ENCODE measurements at places on chromosomes 2 and 18. TPM values are rescaled to one million over a fixed set of nuclear protein-coding genes. Genes with fewer than 3 reads are reported as not detected.

MRPL53 gene
- 51.9 TPM for total RNA-seq

ADAM23 gene
- 0.11 TPM for total RNA-seq

EVA1A gene
- total RNA-seq = 125 TPM

GRCh38 chr2:144111437-144111836, 408.5 kb downstream of the ZEB2 start:
- H3K27me3 ChIP-seq = no peaks in the 10 kb centered on the region
- H3K4me1 ChIP-seq = no peaks in the 10 kb centered on the region
- H3K27ac ChIP-seq = no peak overlapping the region
- H3K36me3 ChIP-seq = no peaks in the 10 kb centered on the region
- DNase-seq = no peak

GRCh38 chr18:78896111-78896905, 83.3 kb upstream of the SALL3 start:
- no peak overlapping the region for H3K27ac ChIP-seq
- no peaks in the 10 kb centered on the region for H3K36me3 ChIP-seq
- DNase-seq = no peak
- H3K4me3 ChIP-seq = no peak overlapping the region
- no peaks in the 10 kb centered on the region for H3K27me3 ChIP-seq
- H3K4me1 ChIP-seq = no peaks in the 10 kb centered on the region

DCDC2C gene
- total RNA-seq = not detected

GRCh38 chr2:228344531-228344930, 163.0 kb upstream of the SPHKAP start:
- H3K4me1 ChIP-seq = no peaks in the 10 kb centered on the region
- no peaks in the 10 kb centered on the region for H3K36me3 ChIP-seq
- DNase-seq = no peak
- H3K27ac ChIP-seq = no peak overlapping the region
- H3K4me3 ChIP-seq = no peak overlapping the region

SIX2 gene
- not detected for total RNA-seq

DNA sequence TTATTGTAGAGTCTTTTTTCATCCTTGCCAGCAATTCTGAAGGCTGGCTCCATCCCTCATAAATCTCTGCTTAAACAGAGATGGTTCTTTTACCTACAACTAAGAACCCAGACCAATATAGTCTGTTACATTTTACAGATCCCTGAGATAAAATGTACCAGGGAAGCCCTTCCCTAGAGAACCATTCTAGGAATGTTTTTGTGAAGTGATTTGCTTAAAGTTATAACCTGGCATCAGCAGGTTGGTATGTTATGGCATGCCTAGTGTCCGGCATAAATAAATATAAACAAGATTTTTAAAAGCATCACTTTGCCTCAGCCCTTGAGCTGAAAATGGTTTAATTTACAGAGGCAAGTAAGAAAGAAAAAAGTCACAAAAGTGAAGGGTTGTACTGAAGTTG, 18.5 kb upstream of the NPAS2 start:
- H3K27me3 ChIP-seq = no peaks in the 10 kb centered on the region
- no peak overlapping the region for H3K27ac ChIP-seq
- no peaks in the 10 kb centered on the region for H3K4me1 ChIP-seq
- no peaks in the 10 kb centered on the region for H3K36me3 ChIP-seq
- H3K4me3 ChIP-seq = no peak overlapping the region

STEAP3 gene
- total RNA-seq = 165 TPM

GRCh38 chr2:199704358-199705238, 146.4 kb downstream of the FTCDNL1 start:
- peak; percentile 59 for DNase-seq
- H3K27ac ChIP-seq = no peak overlapping the region
- no peaks in the 10 kb centered on the region for H3K27me3 ChIP-seq

GRCh38 chr2:224819075-224819474, 102.9 kb upstream of the CCDC195 start:
- H3K27ac ChIP-seq = no peak overlapping the region
- H3K36me3 ChIP-seq = no peaks in the 10 kb centered on the region
- H3K4me3 ChIP-seq = no peak overlapping the region

DNA sequence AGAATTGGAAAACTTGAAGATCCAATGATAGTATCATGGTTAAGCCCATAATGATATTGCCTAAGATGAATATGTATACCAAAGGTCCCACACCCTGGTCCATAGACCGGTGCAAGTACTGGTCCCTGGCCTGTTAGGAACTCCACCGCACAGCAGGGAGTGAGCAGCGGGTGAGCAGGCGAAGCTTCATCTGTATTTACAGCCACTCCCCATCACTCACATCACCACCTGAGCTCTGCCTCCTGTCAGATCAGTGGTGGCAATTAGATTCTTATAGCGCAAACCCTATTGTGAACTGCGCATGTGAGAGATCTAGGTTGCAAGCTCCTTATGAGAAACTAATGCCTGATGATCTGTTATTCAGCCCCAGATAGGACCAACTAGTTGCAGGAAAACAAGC, 402.4 kb downstream of the EPHA4 start:
- H3K4me1 ChIP-seq = no peaks in the 10 kb centered on the region
- no peak overlapping the region for H3K27ac ChIP-seq
- DNase-seq = no peak
- H3K36me3 ChIP-seq = no peaks in the 10 kb centered on the region

DNA sequence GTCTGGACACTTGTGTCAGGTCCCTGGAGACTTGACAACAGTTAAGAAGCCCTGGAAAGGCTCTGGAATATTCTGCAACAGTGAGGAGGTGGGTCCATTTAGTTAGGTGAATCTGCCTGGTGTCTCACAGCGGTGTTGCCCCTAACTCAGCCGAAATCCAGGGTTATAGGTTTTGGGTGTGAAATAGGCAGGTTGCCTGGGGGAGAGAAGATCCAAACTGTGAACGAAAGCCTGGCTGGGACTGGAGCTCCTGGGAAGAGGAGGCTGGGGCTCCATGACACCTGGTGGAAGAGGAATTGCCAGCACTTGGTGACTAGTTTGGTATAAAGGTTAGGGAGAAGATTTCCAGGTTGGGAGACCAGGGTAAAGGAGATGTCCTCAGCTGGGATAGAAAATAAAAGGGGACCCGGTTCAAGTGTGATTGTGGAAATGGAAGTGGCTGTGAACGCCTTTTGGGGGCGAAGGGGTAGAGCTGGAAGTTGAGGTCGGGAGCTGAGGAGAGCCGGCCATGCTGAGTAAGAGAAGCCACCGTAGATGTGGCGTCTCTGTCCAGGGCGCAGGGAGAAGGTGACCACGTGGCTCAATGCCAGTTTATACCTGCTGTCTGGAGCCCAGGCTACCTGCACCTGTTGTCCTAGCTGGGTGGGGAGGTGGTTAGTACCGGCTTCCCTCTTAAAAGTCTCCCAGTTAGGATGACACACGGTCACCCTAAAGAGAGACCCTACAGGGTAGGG, 3.0 kb upstream of the GAREM2 start:
- no peaks in the 10 kb centered on the region for H3K27me3 ChIP-seq
- H3K4me3 ChIP-seq = no peak overlapping the region

GRCh38 chr18:32213693-32214092, 23.9 kb downstream of the MEP1B start:
- H3K36me3 ChIP-seq = no peaks in the 10 kb centered on the region
- peak overlapping the region; percentile 52 for H3K27ac ChIP-seq
- H3K4me3 ChIP-seq = no peak overlapping the region
- peaks cover 7% of the 10 kb centered on the region for H3K4me1 ChIP-seq
- H3K27me3 ChIP-seq = no peaks in the 10 kb centered on the region

- no peak overlapping the region for H3K27ac ChIP-seq
- no peak overlapping the region for H3K4me3 ChIP-seq
- no peak for DNase-seq
- H3K36me3 ChIP-seq = no peaks in the 10 kb centered on the region
- no peaks in the 10 kb centered on the region for H3K27me3 ChIP-seq
These were observed 5.3 kb downstream of the SERPINB13 start for GRCh38 chr18:63592471-63592870.

- H3K36me3 ChIP-seq = no peaks in the 10 kb centered on the region
- no peaks in the 10 kb centered on the region for H3K4me1 ChIP-seq
- no peak overlapping the region for H3K4me3 ChIP-seq
- H3K27ac ChIP-seq = no peak overlapping the region
- no peaks in the 10 kb centered on the region for H3K27me3 ChIP-seq
These were observed 318.7 kb downstream of the PTPRM start for GRCh38 chr18:7885865-7886264.

GRCh38 chr2:219448776-219449341, 14.2 kb downstream of the SPEG start:
- no peaks in the 10 kb centered on the region for H3K27me3 ChIP-seq
- DNase-seq = no peak
- no peaks in the 10 kb centered on the region for H3K4me1 ChIP-seq
- no peaks in the 10 kb centered on the region for H3K36me3 ChIP-seq

DNA sequence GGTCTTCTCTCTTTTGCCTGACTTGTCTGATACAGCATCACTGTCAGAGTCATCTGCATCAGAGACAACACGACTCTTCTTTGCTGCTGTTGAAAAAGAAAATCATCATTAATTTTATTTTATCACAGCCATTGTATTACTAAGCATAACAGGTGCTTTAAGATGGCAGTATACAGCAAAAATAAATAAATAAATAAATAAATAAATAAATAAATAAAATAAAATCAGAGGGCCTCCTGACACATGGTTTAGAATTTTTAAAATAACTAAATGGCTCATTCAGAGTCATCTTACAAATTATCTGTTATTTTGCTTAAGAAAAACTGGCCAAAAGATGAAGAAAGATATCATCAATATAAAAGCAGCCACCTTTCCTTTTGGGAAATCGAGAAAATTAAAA, 22.8 kb downstream of the IWS1 start:
- H3K27me3 ChIP-seq = no peaks in the 10 kb centered on the region
- peaks cover 44% of the 10 kb centered on the region for H3K36me3 ChIP-seq
- no peak overlapping the region for H3K4me3 ChIP-seq
- no peak overlapping the region for H3K27ac ChIP-seq
- peaks cover 3% of the 10 kb centered on the region for H3K4me1 ChIP-seq
- no peak for DNase-seq

GRCh38 chr2:86420913-86421312, 20.3 kb upstream of the KDM3A start:
- H3K4me1 ChIP-seq = no peaks in the 10 kb centered on the region
- H3K36me3 ChIP-seq = no peaks in the 10 kb centered on the region
- H3K27me3 ChIP-seq = no peaks in the 10 kb centered on the region
- DNase-seq = no peak

GRCh38 chr18:42274488-42275137, 319.6 kb downstream of the PIK3C3 start:
- no peak for DNase-seq
- H3K36me3 ChIP-seq = no peaks in the 10 kb centered on the region
- no peak overlapping the region for H3K4me3 ChIP-seq
- H3K27ac ChIP-seq = no peak overlapping the region
- H3K4me1 ChIP-seq = no peaks in the 10 kb centered on the region

GRCh38 chr2:202237787-202238233, 587 bp downstream of the SUMO1 start:
- H3K27me3 ChIP-seq = no peaks in the 10 kb centered on the region
- H3K27ac ChIP-seq = peak overlapping the region; percentile 78
- H3K36me3 ChIP-seq = no peaks in the 10 kb centered on the region
- peak overlapping the region; percentile 97 for H3K4me3 ChIP-seq
- H3K4me1 ChIP-seq = peaks cover 14% of the 10 kb centered on the region
- DNase-seq = peak; percentile 51

EML6 gene
- total RNA-seq = 2.5 TPM

All from right lobe of liver (tissue), 6 donors.